Spinal cord (tissue), 10 donors: ENCODE measurements at places on chromosomes 3 and 15. TPM values are rescaled to one million over a fixed set of nuclear protein-coding genes. Genes with fewer than 3 reads are reported as not detected.

ONECUT1 gene
- 1.1 TPM for polyA plus RNA-seq

PCNP gene
- 140 TPM for polyA plus RNA-seq

GRCh38 chr3:113404637-113405036 lies 36.7 kb downstream of the CFAP44 start:
- DNase-seq, result no peak

- no peak for DNase-seq
Measured at GRCh38 chr3:84082726-84083125, 876.1 kb upstream of the CADM2 start.

DNA sequence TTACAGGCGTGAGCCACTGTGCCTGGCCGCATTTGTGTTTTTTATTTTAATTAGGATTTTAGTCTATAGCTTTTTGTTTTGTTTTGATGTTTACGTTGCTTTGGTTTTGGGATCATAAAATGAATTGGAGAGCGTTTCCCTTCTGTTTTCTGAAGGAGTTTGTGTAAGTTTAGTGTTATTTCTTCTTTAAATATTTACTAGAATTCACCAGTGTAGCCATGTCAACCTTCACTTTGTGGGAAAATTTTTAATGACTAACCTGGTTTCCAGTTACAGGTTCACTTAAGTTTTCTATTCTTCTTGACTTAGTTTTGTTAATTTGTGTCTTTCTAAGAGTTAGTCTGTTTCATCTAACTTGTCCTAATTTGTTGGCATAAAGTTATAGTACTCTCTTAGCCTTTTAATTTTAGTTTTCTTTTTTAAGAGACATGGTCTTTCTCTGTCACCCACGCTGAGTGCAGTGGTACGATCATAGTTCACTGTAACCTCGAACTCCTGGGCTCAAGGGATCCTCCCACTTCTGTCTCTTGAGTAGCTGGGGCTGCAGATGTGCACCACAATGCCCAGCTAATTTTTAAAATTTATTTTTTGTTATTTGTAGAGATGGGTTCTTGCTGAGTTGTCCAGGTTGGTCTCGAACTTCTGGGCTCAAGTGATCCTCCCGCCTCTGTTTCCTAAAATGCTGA lies 61.0 kb downstream of the CHD2 start:
- no peak for DNase-seq
